ENCODE measurements at places on chromosomes 6 and 20.

DNA sequence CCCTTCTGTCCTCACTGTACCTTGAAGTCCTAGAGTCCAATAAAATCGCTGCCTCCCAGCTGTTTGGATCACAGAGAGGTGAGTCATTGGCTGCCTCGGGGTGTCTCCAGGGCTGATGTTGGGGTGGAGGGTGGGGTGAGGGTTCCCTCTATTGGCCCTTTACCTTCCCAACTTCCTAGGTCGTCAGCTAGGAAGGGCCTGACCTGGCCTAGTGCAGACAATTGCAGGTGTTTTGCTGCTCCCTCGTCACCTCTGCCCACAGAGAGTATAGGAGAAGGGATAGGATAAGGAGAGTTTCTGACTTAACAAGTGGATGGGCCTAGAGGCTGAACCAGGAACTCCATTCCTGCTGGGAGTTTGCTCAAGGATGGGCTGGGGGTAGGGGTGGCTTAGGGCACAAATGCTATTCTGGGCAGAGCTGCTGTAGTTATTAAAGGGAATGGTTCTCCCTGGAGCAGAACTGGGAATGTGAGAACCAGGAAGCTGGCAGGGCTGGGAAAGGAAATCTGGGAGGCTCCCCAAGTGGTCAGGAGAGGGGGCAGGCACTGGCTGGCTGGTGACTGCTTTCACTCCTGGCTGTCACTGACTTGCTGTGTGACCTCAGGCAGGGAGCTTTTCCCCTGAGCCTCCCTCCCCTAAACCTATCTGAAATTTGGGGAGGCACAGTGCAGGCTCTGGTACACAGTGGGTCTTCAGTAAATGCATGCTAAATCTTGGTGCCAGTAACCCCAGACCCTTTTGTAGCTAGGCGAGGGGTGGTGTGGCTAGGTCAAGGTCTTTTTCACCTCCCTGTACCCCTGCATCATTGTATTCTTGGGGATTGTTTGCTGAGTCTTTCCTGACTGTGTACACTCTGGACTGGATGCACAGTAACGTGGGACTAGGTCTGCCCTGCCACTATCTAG, 1.5 kb downstream of the TP53INP2 start:
- no peak for DNase-seq

- no peak for DNase-seq
Measured at GRCh38 chr20:19566226-19566945, 191.7 kb upstream of the RIN2 start.

DNA sequence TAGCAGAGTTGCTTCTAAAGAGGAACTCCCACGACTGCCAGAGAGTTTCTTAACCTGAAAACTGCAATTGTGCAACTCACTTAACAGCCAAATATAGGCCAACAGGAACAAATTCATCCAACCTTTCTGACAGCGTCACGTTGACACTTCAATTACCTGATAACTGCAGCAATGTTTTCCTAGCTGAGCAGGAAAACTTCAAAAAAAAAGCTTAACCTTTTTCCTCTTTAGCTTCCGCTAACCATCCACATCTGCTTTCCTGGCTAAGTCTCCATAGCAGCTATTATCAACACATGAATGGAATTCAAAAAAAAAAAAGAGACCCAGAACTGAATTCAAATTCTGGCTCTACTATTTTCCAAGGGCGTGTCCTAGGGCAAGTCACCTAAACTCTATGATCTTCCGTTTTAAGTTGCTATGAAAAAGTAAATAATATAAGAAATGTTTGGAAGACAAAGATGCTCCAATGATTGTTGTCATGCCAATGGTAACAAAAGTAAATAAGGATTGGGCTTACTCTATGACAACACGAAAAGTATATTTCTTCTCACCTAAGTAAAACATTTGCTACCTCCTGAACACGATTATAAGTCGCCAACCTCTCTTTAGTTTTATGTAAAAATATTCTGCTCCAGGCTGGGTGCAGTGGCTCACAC, 524.6 kb upstream of the JARID2 start:
- no peak for DNase-seq

DNA sequence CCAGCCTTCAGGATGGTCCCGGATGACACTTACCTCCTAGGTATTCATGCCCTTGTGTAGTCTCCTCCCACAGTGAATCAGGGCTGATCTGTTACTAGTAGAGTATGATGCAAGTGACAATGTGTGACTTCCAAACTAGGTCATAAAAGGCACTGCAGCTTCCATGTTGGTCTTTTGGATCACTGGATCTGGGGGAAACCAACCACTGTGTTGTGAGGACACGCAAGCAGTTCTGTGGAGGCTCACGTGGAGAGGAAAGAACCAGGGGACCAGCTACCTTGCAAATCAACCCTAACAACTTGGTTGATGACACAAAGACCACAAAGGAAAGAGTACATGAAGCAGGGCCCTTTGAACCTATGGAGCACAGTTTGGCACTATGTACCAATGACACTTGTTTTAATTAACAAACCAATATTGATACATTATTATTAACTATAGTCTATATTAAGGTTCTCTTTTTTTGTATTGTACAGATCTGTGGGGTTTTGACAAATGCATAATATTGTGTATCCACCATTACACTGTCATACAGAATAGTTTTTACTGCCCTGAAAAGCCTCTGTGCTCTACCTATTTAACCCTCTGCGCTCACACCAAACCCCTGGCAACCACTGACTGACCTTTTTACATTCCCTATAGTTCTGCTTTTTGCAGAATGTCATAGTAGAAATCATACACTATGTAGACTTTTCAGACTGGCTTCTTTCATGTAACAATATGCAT, 16.3 kb upstream of the SDCBP2 start:
- no peak for DNase-seq

DNA sequence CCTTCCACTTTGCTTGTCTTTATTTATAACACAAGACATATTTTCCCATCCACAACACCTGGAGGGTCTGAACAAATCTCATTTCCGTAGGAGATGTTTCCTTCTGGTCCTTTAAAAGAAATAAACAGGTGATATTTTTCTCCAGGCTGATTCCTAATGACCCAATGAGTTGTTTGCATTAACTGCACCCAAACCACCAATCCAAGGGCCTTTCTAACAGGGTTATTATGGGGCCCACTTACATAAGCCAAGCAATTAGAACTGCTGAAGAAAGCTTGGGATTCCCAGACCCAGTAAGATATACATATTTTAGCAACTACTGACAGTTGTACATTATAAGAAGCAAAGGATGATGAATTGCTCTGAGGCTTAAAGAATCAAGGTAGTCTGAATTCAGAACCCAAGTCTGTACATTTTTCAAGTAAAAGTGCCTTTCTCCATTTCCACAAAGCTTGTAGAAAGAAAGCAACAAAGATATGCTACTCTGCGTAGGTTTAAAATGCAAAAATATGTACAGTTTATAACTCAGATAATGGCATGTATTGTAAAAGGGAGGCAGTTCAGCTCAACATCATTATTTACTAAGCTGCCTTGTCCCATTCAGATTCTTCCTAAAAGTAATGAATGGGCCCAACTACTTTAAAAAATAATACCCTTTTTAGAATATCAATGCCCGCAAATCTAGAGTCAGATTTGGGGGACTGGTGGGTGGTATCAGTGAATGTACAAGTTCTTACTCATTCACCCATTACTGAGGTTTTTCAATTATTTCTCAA, 120.0 kb downstream of the DST start:
- DNase-seq = no peak

DNA sequence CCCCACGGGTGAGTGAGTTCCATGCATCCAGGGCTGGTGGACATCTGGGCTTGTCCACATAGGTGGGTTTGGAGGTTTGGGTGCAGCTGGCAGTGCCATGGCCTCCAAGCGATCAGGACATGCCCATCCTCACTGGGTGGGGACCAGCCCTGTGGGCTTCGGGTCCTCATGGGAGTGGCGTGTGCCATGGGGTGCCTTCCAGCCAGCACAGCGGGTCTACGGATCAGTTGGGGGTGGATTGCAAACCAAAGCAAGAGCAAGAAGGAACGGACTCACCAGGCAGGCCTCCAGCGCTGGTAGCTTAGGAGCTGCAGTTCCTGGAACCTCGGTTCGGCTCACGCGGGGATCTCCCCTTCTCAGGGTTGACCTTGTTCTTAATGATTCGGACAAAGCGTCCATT, 364.3 kb downstream of the TAF4 start:
- DNase-seq = no peak

GRCh38 chr20:24906806-24907205, 42.3 kb upstream of the CST7 start:
- no peak for DNase-seq

- DNase-seq = no peak
Measured at GRCh38 chr20:53774461-53775203, 181.0 kb upstream of the ZNF217 start.

DNA sequence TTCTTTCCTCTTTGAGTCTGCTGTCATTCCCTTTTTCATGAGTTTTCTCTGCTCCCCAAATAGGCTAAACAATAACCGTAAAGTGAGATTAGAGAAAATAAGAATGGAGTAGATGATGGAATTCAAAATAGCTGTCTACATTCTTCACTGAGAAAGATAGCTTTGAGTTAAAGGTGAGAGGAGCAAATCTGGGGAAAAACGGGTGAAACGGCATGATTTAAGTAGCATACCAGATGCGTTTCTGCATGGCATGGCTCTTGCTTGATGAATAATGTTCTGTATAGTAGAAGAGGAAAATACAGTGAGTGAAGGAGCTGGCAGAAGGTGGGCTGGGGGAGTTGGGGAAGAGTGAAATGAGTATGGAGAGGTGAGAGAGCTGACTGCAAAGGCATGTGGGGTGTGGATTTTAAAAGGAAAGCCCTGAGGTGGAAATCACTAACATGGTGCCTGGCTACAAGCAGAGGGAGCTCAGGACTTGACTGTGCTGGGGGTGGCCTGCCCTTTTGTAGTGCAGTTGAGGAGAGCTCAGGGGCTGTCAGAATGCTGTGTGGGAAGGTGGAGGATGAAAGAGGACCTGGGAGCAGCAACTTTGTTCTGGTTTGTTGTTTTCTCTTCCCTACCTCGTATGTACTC, 8.8 kb downstream of the BICRAL start:
- no peak for DNase-seq

- DNase-seq = no peak
Measured at GRCh38 chr6:7112741-7113313, 5.1 kb downstream of the RREB1 start.

DNA sequence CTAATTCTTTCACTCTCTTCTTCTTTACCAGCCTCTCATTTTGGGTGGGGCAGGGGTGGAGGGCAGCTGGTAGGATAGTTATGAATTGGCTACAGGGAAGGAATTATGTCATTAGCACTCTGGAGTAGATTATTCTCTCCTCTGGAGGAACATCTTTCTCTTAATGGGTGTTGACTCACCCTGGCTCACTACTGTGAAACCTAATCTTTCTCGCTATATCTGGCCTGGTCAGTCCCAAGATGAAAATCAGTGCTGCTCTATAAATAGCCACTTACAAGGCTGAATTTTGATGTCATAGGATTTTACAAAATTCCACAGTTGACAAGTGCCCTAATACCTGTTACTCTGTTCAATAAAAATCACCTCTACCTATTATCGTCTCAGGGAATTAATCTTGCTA, 151.3 kb downstream of the COL9A1 start:
- no peak for DNase-seq

DNA sequence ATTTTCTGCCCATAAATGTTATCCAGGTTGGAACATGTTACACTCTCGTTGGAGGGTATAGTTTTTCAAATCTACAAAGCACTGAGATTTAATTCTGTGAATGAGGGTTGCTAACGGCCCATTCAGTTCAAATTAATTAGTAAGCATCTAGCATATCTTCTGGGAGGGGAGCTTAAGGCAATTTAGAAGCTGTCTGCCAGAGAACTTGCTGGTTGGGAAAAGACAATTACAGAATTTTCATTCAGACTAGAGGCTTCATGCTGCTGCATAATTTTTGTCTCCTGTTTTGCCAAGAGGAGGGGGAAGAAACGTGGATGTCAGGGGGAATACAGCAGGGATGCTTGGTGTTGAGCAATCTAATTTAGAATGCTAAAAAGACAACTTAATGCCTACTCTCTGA, 268.3 kb upstream of the FAM83B start:
- DNase-seq = no peak

GRCh38 chr20:47682028-47682783, 103.1 kb downstream of the SULF2 start:
- DNase-seq = no peak

DNA sequence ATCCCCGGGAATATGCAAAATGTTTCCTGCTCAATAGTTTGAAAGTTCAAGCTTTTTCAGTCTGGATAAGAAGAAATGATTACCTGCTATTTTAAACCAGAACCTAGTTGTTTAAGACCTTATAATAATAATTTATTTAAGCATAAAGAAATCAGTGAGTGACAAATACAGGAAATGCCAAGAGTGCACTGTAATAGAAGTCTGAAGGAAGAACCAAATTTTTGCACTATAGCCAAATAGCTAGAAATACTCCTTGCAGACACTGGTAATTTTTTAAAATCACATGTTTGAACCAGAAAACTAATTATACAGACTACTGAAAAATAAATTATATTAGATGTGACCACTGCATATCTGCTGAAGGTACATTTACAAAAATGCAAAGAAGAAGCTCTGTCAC, 93.2 kb downstream of the MMS22L start:
- DNase-seq = no peak

GRCh38 chr6:100923481-100924165, 42.5 kb upstream of the ASCC3 start:
- DNase-seq = no peak

DNA sequence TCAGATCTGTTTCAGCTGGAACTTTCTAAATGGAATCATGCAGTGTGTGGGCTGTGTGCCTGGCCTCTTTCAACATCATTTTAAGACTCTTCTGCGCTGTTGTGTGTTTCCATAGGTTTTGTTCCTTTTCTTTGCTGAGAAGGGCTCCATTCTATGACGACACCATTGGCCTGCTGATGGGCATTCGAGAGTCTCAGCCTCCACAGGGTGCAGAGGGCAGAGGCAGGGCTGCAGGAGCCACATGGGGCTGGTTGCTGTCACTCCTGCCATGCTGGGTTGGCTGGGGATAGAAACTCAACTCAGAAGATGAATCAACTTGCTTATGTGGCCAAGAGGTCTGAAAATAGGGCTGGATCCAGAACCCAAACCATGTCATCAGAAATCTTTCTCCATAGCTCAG, 68.5 kb upstream of the SLCO4A1 start:
- no peak for DNase-seq

DNA sequence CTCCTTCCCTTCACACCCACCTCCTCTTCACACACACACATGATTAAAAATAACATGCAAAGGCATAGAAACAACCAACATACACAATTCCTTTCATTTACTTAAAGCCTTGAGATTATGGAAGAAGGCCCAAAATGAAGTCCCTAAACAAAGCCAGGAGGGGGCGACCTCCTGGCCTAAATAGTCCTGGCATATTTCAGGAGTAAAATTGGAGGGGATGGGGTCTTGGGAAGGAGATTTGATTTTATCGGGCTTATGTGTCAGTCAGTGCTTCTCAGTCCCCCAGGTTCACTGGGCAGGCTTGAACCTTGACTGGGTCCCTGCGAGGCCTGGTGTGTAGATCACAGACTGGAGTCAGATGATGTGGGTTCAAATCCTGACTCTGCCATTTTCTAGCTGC, 266.4 kb downstream of the SAMD5 start:
- DNase-seq = no peak

All from hypothalamus (tissue), 51 donors.